ENCODE measurements at places on chromosomes 12 and 14. TPM values are rescaled to one million over a fixed set of nuclear protein-coding genes. Genes with fewer than 3 reads are reported as not detected.

RNASE8 gene
- total RNA-seq: not detected

DNA sequence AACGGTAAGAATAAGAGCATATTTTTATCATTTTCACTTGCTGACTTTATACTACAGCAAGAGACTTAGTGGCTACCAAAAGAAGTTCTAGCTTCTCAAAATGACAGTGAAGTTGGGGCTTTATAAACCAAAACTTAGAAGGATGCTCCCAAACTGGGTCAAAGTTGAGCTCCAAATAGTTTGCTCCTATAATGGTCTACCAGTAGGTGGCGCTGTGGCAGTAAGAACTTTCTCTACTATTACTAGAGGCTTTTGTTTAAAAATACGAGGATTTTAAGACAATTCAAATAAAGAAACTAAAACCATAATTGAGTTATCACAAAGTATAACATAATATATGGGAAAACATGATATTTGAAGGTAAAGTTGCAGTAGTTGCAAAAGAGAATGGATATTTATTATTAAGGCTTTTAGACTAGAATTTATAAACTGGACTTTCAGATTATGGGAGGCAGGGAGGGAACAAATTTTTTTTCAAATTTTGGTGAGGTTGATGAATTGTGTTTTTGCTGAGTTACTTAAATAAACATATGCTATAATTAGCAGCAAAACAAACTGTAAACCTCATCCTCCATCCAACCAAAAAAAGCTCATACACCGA lies 75.0 kb downstream of the TGFB3 start:
- H3K36me3 ChIP-seq: no peaks in the 10 kb centered on the region
- peak; percentile 80 for DNase-seq
- no peak overlapping the region for H3K27ac ChIP-seq
- H3K27me3 ChIP-seq: no peaks in the 10 kb centered on the region

GRCh38 chr14:69242311-69243224 lies 17.4 kb upstream of the GALNT16 start:
- H3K36me3 ChIP-seq: peaks cover 5% of the 10 kb centered on the region
- H3K4me1 ChIP-seq: peaks cover 16% of the 10 kb centered on the region
- DNase-seq: peak; percentile 78
- peak overlapping the region; percentile 39 for H3K4me3 ChIP-seq
- H3K27me3 ChIP-seq: no peaks in the 10 kb centered on the region

IL22 gene
- total RNA-seq: not detected

DNA sequence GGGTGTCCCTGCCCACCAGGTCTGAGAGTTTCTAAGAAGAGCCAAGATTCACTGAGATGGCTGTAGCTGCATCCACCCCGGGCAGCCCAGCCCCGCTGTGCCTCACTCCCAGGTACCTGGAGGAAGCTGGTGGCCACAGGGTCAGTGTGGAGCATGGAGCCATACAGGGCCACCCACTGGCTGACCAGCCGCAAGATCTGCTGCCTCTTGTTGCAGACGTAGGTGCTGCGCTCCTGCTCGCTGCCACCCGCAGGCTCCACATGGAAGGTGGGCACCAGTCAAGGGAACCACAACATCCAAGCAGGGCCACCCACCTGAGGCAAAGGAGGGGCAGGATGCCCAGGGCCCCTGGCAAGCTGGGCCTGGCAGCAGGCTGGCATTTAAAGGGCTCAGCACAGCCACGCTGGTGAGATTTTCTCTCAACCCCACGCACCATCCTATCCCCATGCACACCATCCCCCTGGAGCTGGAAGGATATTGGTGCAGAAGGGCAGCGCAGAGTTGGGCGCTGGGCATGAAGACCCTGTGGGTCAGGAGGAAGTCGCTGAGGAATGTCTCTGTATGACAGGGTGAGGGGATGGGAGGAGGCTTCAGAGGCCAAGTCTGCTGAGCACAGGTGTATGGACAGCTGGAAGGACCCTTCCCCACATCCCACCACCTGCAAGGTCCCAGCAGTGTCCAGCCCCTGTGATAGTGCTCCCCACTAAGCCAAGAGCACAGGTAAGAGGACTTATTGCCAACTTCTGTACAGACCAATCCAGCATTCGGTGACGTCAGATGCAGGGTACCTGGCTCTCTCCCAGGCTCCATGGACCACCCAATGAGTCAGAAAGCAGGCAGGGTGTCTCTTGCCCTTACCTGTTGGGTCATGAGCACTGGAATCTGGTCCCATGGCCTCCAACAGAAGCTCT lies 10.8 kb downstream of the RAPGEF3 start:
- H3K36me3 ChIP-seq: no peaks in the 10 kb centered on the region
- no peak overlapping the region for H3K27ac ChIP-seq
- peaks cover 12% of the 10 kb centered on the region for H3K4me1 ChIP-seq
- H3K27me3 ChIP-seq: no peaks in the 10 kb centered on the region

DNA sequence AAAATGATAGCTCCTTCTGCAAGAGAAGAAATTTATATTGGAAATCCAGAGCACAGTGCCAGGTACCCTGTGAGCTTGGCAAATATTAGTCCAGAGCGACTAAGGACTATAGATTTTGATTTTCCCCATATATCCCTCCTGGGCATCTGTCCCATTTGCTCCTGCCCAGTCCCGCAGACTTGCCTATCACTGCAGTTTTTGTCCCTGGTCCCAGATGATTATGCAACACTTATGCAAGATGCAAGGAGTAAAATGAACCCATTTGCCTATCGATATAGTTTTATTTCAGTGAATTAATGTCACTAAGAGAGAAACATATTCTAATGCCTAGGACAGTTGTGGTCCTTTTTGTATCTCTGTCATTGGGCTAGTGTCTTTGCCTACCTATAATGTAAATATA lies 215.9 kb upstream of the BMP4 start:
- no peaks in the 10 kb centered on the region for H3K27me3 ChIP-seq
- H3K36me3 ChIP-seq: no peaks in the 10 kb centered on the region
- no peak for DNase-seq
- peaks cover 13% of the 10 kb centered on the region for H3K4me1 ChIP-seq
- H3K27ac ChIP-seq: no peak overlapping the region

GRCh38 chr12:107461222-107461975 lies 224.2 kb upstream of the PWP1 start:
- H3K27me3 ChIP-seq: no peaks in the 10 kb centered on the region
- peak overlapping the region; percentile 59 for H3K4me3 ChIP-seq
- H3K27ac ChIP-seq: peak overlapping the region; percentile 90

DNA sequence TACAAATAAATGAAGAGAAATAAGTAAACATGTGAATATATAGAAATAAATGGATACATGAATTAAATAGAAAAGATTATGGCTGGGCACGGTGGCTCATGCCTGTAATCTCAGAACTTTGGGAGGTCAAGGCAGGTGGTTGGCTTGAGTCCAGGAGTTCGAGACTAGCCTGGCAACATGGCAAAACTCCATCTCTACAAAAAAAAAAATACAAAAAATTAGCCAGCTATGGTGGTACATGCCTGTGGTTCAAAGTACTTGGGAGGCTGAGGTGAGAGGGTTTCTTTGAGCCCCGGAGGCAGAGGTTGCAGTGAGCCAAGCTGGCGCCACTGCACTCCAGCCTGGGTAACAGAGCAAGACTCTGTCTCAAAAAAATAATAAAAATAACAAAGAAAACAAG lies 5.1 kb upstream of the CLEC7A start:
- no peaks in the 10 kb centered on the region for H3K4me1 ChIP-seq
- no peak overlapping the region for H3K4me3 ChIP-seq
- no peak for DNase-seq
- no peak overlapping the region for H3K27ac ChIP-seq

DGLUCY gene
- total RNA-seq: 28.5 TPM

GRCh38 chr12:18139989-18140596 lies 50.1 kb upstream of the RERGL start:
- no peaks in the 10 kb centered on the region for H3K27me3 ChIP-seq
- no peak overlapping the region for H3K27ac ChIP-seq
- no peaks in the 10 kb centered on the region for H3K36me3 ChIP-seq
- DNase-seq: peak; percentile 59

FGF6 gene
- total RNA-seq: not detected

FBXW8 gene
- 23.1 TPM for total RNA-seq

YARS2 gene
- total RNA-seq: 33.1 TPM

DNA sequence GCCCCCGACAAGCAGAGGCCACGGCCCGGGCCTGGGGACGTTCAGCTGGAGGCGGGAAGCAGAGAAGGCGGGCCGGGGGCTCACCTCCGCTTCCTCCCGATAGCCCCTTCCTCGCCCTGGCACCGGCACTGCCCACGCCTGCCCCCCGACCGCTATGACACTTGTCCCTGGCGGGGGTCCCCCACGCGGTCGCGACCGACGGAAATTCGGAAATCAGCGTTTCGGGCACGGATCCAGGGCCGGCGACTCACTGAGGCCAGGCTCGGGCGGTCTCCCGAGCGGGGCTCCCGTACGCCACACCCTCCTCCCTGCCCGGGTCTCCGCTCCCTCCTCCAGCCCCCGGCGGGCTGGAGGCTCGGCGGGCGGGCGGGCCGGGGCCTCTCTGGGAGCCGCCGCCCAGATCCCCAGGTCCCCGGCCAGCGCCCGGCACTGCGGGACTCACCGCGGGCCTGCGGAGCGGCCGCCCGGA lies 581 bp downstream of the PITPNM2 start:
- peak overlapping the region; percentile 67 for H3K4me3 ChIP-seq
- DNase-seq: no peak
- no peaks in the 10 kb centered on the region for H3K27me3 ChIP-seq
- no peak overlapping the region for H3K27ac ChIP-seq

MYO1A gene
- total RNA-seq: not detected

MYL6 gene
- total RNA-seq: 2,633 TPM

- H3K27me3 ChIP-seq: no peaks in the 10 kb centered on the region
- DNase-seq: no peak
- H3K27ac ChIP-seq: no peak overlapping the region
- H3K4me1 ChIP-seq: peaks cover 18% of the 10 kb centered on the region
- no peak overlapping the region for H3K4me3 ChIP-seq
- H3K36me3 ChIP-seq: no peaks in the 10 kb centered on the region
Measured at GRCh38 chr14:60089221-60089620, 2.5 kb upstream of the PCNX4 start.

GRCh38 chr14:58954052-58954451 lies 234.4 kb upstream of the DAAM1 start:
- no peak for DNase-seq
- H3K27me3 ChIP-seq: no peaks in the 10 kb centered on the region
- no peak overlapping the region for H3K4me3 ChIP-seq
- no peaks in the 10 kb centered on the region for H3K36me3 ChIP-seq

SPTSSA gene
- 11.5 TPM for total RNA-seq

GRCh38 chr12:124296295-124296915 lies 1.5 kb downstream of the RFLNA start:
- H3K4me3 ChIP-seq: no peak overlapping the region
- peaks cover 3% of the 10 kb centered on the region for H3K4me1 ChIP-seq
- DNase-seq: no peak
- peaks cover 3% of the 10 kb centered on the region for H3K27me3 ChIP-seq
- H3K36me3 ChIP-seq: no peaks in the 10 kb centered on the region

DNA sequence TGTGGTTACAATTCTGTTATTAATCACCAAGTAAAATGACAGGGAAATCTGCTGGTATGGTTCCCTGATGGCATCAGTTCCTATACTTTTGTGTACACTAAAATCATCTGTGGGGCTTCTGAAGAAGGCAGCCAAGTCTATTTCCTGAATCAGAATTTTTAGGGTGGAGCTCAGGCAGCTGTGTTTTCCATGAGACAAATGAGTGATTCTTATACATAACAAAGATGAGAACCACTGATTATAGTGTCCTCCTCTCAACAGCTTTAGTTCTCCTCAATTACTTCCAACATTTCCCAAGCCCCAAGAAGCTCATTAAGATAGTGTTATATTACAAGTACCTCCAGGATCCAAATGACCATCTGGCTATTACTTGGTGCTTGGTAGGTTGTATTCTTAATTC lies 64.5 kb upstream of the USP44 start:
- no peaks in the 10 kb centered on the region for H3K36me3 ChIP-seq
- H3K27me3 ChIP-seq: no peaks in the 10 kb centered on the region
- no peak overlapping the region for H3K27ac ChIP-seq
- H3K4me3 ChIP-seq: no peak overlapping the region
- DNase-seq: peak; percentile 42

MSRB3 gene
- total RNA-seq: 74.1 TPM

DNA sequence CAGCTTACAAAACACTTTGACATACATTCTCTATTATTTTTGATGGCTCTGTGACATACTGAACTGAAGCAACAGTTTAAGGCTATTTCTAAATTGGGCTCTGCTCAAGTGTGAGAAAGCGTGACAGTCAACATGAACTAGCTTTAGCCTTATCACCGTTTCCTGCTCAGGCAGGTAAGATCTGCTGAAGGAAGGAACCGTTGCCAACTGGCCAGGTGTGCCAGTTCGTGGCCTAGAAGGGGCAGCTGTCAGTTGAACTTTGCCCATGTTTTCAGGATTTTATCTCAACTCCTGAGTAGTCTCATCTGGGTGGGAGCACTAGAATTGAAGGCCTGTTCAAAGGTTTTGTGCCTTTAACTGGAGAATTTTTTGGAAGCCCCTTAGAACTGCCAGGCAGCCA lies 79.5 kb downstream of the ETV6 start:
- H3K27me3 ChIP-seq: no peaks in the 10 kb centered on the region
- H3K36me3 ChIP-seq: no peaks in the 10 kb centered on the region
- H3K4me3 ChIP-seq: no peak overlapping the region
- no peak overlapping the region for H3K27ac ChIP-seq

CLEC4D gene
- total RNA-seq: not detected

DNA sequence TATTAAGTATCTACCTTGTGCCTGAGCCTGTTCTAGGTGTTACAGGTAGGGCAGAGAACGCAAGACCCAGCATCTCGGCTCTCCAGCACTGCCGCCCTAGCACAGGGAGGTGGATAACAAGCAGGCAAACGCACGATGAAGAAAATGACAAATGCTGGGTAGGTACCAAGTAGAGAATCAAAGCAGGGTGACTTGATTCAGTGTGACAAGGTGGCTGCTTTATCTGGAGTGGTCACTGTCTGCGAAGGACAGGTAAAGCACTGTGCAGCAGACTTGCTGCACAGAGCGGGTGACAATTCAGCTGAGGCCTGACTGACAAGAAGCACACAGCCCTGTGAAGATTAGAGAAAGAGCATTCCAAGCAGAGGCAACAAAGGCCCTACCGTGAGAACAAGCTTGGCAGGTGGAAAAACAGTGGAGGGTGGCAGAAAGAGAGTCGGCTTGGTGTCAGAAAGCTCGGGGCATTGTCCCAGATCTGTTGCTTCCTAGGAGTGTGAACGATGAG lies 12.9 kb downstream of the PRKCH start:
- no peaks in the 10 kb centered on the region for H3K4me1 ChIP-seq
- H3K27me3 ChIP-seq: 0 out of 2 replicates have a peak, but pooled peaks cover 7% of the 10 kb centered on the region
- no peak overlapping the region for H3K27ac ChIP-seq
- no peak for DNase-seq
- no peak overlapping the region for H3K4me3 ChIP-seq
- no peaks in the 10 kb centered on the region for H3K36me3 ChIP-seq

DNA sequence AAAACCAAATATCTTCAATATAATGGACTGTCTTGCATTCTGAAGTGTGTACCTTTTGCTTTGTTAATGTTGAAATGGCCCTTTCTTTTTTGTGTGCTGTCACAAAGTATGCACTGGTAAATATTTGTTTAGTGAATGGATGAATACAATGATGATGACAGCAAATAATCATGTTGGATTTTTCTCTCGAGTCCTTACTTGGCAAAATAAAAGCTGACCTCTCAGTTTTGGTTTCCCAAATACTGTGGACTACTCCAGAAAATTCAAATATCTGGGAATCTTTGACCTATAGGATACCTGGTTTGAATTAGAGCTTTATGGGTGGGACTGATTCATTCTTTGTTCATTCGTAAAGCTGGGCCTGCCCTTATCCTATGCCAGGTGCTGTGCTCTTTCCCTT lies 5.5 kb downstream of the UBE3B start:
- H3K4me1 ChIP-seq: peaks cover 13% of the 10 kb centered on the region
- no peaks in the 10 kb centered on the region for H3K27me3 ChIP-seq
- H3K4me3 ChIP-seq: no peak overlapping the region
- no peak for DNase-seq
- H3K36me3 ChIP-seq: peaks cover 38% of the 10 kb centered on the region
- no peak overlapping the region for H3K27ac ChIP-seq

GRCh38 chr12:90683871-90684270 lies 271.1 kb downstream of the CCER1 start:
- no peaks in the 10 kb centered on the region for H3K36me3 ChIP-seq
- H3K27me3 ChIP-seq: no peaks in the 10 kb centered on the region
